ENCODE measurements at places on chromosomes 7 and 10. TPM values are rescaled to one million over a fixed set of nuclear protein-coding genes. Genes with fewer than 3 reads are reported as not detected.

- DNase-seq: no peak
Measured at GRCh38 chr7:21642422-21642821, 99.6 kb downstream of the DNAH11 start.

STEAP4 gene
- 0.38 TPM for total RNA-seq

- DNase-seq: no peak
Measured at GRCh38 chr7:104758504-104758903, 255.5 kb upstream of the KMT2E start.

DNA sequence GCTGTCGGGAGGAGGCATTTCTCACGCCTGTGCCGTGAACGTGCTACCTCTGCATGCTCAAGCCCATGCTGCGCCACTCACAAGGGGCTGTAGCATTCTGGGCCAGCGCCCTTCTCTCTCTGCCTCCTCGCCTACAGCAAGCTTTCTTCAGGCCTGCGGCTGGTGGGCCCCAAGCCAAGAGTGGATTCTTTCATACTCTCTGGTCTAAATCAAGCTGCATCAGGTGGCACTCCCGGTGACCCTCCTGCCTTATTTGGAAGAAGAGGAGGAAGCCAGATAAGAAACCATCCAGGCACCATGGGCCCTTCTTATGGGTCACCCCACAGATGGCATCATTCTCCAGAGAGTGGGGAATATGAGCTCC, 86.7 kb upstream of the DUSP5 start:
- no peak for DNase-seq

HOXA4 gene
- total RNA-seq: 0.42 TPM

- DNase-seq: no peak
Measured at GRCh38 chr10:89755374-89755773, 54.0 kb downstream of the KIF20B start.

GRCh38 chr10:111481866-111482265, 405.0 kb downstream of the ADRA2A start:
- no peak for DNase-seq

SPDYE8 gene
- not detected for total RNA-seq

DNA sequence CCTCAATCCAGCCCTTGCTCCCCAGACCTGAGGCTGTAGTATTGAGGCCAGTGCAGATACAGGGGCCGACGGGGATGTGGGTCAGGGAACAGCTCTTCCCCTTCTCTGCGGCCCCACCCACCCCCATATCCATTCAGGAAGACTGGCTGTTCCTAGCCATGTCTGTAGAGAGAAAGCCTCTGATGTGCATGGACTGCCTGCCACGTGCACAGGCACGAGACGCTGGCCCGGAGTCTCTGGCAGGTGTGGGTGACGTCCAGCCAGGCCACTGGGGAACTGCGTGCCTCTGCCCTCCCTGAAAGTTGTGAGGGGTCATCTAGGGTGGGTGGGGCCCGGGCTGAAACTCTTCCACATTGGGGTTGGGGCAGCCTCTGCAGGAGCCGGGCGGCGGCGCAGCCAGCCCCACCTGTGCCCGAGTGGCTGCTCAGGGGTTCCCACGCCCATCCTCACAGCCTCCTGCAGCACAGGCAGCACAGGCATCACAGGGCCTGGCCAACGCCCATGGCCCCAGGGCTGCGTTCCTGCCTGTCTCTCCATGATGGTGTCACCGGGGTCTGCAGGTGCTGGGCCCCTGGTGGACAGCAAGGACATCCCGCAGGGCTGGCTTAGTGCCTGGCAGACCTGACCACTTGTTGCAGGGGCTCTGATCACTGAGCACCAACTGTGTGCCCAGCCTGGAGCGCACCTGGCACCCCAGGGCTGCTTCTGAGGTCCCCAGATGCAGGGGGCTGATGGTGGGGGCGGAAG, 27.5 kb downstream of the MICALL2 start:
- no peak for DNase-seq

DNA sequence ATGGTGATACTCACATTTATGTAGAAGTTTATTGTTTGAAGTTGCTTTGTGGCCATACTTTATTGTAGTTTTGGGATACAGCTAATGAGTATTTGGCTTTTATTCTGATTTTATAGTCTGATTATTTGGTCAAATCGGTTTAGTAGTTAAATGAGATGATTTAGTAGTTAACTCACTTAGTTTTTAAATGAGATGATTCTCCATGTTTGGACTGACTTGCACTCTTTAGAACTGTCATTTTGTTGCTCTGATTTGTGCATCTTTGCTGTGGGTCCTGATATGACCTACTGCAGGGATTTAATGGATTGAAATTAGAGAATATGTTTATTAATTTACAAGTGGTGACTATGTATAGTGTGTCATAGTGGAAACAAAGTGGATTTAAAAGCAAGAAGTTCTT, 44.2 kb downstream of the EXOC4 start:
- no peak for DNase-seq

All from thymus (tissue), 14 donors.